ENCODE measurements at places on chromosomes 5 and 9.

DNA sequence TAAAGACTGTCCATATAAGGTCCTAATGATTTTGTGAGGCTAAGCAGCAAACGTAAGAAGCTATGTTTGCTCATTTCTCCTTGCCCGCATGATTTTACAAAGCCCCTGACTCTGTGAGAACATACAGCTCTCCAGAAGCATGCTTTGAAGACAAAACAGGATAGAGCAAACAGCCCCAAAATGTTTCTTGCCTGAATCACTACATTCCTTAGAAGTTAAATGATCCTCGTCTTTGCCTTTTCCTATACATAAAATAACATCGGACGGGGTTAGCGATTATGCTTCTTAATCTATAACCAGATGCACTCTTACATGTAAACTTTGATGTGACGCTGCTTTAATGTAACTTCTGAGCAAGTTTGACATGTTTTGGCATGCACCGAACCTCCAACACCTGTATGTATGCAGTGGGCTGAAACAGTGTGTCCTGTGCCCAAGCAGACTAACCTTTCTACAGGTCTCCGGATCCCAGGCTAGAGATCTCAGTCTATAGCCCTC, 353.7 kb downstream of the CETN3 start:
- DNase-seq, result peak; percentile 91

- no peak for DNase-seq
Measured at GRCh38 chr5:142016556-142016955, 3.7 kb upstream of the GNPDA1 start.

DNA sequence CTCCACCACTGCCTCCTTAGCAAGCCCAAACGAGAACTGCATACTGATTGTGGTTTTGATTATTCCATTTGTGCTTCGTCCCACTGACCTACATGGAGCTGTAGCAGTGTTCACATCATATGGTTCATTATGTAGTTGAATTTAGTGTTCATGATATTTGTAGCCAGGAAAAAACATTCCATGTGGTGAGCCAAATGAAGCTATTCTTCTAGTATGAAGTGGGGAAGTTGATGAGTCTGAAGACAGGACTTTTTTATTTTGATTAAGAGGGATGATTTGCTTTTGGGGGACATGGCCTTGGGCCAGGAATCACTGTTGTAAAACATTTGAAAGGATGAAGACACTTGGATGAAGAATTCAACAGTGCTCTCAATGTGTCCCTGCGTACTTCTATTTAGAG, 192.9 kb upstream of the SLC27A6 start:
- DNase-seq, result no peak

- DNase-seq, result no peak
Measured at GRCh38 chr9:91180240-91180929, 181.3 kb downstream of the AUH start.

- no peak for DNase-seq
Measured at GRCh38 chr5:116772152-116772501, 197.5 kb upstream of the SEMA6A start.

DNA sequence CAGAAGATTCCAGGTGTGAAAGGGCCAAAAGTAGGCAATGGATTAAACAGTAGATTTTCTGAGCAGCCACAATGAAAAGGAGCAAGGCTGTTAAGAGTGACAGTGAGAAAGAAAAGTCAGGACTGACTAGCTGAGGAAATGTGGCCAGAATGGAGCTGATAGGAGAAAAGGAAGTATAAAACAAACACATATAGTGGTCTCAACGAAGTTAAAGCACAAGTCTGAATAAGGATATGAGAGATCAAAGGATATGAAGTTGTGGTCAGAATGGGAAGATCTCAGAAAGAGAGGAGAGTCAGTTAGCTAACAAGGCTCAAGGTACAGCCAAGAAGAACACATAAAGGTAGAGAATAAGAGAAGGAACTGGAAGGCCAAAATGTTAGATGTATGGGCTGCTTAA, 39.9 kb downstream of the FNIP1 start:
- no peak for DNase-seq

- DNase-seq, result no peak
Measured at GRCh38 chr5:31273631-31274378, 80.3 kb downstream of the CDH6 start.

DNA sequence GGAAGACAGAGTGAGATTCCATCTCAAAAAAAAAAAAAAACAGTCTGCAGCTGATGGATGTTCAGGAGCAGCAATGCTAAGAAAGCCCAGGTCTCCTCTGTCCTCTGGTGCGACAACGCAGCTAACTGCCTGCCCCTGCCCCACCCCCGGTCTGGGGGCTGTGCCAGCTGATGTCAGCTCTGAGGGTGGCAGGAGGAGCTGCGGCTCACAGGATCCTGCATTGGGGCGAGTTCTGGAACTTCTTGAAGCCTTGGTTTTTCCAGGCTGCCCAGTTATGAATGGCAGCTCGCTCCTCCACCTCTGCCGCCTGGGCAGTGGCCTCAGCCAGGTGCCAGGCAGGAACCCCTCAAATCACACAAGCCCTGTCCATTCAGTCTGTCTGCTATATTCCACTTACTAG, 113.5 kb downstream of the ROR2 start:
- DNase-seq, result no peak

- peak; percentile 72 for DNase-seq
Measured at GRCh38 chr5:58466939-58467338, 7.1 kb upstream of the PLK2 start.

GRCh38 chr5:127685662-127686061, 17.5 kb upstream of the CCDC192 start:
- DNase-seq, result no peak

DNA sequence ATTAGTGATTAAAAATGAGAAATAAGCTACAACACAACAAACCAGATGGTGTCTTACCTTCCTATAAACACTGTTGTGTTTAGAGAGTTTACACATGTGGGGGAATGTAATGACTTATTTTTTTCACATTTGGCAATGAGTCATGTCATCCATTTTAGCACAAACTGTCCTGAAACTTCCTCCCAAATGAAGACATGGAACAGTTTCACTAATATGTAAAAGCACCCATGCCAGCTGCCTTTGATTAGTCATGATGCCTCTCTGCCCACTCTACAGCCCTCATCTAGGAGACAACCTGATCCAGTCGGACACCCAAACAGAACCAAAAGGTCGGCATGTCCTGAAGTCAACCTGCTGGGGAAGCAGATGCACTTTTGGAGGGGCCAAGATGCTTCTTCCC, 98.2 kb downstream of the SEMA5A start:
- no peak for DNase-seq

- peak; percentile 84 for DNase-seq
Measured at GRCh38 chr5:167802755-167803431, 488.6 kb upstream of the WWC1 start.

DNA sequence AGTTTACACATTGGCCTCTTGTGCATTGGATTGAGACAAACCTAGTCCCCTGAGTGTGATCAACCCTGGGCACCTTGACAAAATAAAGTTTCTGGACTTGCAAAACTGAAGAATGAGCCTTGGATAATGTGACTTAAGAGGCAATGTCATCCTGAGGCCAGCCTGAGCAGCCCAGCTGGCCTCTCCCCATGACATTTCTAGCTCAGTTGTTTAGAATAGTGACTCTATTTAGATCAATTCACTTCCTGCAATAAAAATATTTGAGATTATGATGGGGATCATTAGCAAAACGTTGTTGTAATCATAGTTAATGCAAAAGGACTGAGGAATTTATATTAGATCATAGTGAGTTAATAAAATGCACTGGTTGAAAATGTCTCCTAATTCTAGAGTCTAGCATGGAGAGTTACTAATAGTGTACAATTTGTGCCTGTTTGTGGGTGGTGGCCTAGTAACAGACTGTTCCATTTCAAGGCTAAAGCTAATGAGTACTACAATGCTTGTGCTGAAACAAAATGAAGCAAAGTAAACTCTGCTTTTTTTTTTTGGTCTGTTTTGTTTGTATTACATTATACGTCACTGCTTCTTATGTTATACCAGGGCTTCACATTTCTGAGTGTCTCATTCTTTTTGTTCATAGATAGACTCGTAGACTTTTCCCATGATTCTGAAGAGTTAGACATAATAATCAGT, 10.9 kb upstream of the RHOBTB3 start:
- no peak for DNase-seq

- DNase-seq, result peak; percentile 27
Measured at GRCh38 chr5:107470295-107470582, 200.5 kb downstream of the EFNA5 start.

- no peak for DNase-seq
Measured at GRCh38 chr5:139772089-139772791, 23.4 kb upstream of the PSD2 start.

Measured in fibroblast of skin of scalp (primary cell).